ENCODE measurements at places on chromosomes 7 and 10.
A peak's percentile ranks its signal among the peaks of the same experiment; 100 is the strongest.

GRCh38 chr10:78199759-78200158 lies 166.1 kb downstream of the RPS24 start:
- DNase-seq = no peak

DNA sequence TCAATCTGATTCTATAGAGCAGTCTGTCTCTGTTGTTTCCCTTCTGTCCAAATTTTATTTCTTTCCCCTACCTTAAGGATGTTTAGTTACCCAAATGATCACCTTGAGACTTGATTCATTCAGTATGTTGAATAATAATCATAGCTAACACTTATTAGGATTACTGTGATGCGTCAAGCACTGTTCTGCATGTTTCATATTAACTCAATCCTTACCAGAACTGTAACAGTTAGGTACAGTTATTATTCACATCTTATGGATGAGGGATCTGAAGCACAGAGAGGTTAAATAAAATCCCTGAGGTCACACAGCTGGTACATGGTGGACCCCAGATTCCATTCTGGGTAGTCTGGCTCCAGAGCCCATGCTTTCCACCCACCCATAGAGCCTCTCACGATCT lies 97.9 kb upstream of the SAMD8 start:
- DNase-seq = no peak

DNA sequence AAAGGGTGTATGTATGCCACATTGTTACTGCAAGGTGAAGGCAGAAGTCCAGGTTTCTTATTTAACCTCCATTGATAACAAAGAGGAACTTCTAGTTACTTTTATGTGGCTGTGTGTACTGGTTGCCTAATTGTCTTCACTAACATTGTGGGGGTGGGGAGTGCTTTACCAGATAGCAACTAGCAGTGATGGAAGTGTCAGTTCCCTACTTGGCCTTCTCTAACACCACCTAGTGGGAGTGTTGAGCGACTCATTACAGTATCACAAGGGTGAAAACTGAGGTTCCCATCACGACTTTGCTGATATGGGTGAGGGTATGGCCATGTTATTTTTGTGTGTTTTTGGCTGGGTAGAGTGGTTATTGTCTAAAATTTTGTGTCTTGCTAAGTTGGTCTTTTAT lies 274.4 kb downstream of the THSD7A start:
- DNase-seq = no peak

GRCh38 chr7:116194115-116194514 lies 16.2 kb upstream of the TES start:
- DNase-seq = no peak

DNA sequence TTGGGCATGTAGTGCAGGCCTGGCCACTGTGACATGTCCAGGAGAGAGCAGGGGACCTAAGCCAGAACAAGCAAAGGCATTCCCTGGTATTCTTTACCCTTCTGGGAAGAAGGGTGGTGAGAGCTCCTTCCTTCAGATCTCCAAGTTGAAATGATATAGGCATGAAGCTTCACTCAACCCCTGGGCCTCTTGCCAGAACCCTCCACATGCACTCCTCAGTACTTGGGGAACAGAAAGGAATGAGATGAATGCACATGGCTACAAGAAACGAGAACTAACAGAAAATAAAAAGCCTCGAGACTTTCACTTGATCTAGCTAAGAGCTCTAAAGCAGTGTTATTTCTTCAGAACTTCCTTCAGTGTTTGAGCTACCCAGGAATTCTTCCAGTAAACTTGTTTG lies 262.2 kb downstream of the ETV1 start:
- no peak for DNase-seq

GRCh38 chr7:46155367-46155766 lies 234.3 kb upstream of the IGFBP3 start:
- no peak for DNase-seq

DNA sequence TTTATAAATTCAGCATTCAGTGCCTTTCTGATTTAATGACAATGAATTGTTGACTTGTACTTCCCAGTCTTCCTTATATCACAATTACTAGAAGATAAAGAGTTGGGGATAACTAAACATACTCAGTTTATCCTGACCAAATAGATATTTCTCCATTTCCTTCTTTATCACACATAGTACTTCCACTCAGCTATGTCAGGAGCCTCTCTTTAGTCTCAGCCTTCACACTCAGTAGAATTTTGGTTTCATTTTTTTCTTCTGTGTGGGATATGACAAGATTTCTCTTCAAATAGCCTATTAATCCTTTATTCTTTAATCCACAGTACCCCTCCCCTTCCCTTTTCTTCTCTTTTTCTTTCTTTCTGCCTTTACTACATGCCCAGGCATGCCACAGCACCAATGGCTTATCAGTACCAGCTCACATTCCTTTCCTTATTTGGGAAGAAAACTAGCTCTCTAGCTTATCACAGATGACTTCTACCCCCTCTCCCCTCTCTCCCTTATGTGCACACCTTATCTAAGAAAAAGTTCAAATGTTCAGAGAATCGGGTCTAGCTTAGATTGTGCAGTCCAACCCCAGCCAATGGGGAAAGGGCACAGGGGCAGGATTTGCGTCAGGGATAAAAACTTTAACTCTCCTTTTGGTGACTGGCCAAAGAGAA lies 109.0 kb downstream of the PHF14 start:
- no peak for DNase-seq

DNA sequence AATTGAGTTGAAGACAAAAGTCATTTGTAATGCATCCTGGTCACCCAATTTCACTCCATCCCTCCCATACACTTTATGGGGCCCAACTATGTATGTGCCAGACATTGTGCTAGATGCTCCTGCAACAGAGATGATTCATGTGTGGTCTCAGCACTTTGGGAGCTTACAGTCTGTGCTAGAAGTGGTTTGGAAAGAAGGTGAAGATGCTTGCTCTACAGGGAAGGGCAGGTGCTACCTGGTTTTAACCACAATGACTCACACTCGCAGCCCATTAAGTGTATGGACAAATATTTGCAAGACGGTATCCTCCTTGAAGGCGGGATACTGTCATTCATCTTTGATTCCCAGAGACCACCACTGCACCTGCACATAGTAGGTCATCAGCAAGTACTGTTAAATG lies 257.6 kb downstream of the OTUD1 start:
- DNase-seq = no peak

GRCh38 chr10:121595806-121596688 lies 2.2 kb downstream of the FGFR2 start:
- no peak for DNase-seq

DNA sequence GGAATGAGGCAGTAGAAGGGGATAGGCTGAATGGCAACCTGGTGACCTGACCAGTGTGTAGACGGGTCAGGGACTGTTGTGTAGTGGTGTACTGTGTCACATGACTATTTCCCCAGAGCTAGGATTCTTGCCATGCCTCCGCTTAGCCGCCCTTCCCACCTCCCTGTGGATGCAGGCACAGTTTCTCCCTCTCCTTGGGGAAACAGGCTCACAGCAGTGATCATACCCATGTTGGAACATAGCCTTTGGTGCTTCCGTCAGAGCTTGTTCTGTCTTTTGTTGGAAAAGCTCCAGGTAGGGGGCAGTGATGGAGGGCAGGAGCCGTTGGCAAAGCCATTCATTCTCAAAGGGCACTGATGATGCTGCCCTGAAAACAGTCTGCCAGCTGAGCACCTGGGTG lies 44.3 kb downstream of the OGDH start:
- DNase-seq = no peak

GRCh38 chr10:62244088-62244487 lies 24.6 kb downstream of the RTKN2 start:
- DNase-seq = no peak

GRCh38 chr7:18538554-18539250 lies 43.2 kb downstream of the HDAC9 start:
- DNase-seq = no peak

DNA sequence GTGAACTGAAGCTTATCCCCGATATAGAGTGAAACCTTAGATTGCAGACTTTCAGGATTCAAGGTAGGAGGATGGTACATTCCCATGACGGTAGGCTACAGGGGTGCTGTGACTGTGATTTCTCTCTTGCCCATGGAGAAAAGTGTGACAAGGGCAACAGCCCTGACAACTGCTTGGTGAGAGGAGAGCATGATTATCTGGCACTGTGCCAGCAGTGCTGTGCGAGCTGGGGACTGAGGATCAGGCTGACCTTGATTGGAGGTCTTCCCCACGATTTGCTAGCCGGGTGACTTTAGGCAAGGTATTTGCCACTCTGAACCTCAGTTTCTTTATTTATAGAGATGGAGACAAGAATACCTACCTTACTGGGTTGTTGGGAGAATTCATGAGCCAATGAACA lies 229.5 kb downstream of the PTEN start:
- no peak for DNase-seq

GRCh38 chr7:116950889-116951351 lies 2.4 kb upstream of the ST7 start:
- no peak for DNase-seq

GRCh38 chr7:149495785-149496641 lies 1.6 kb downstream of the ZNF746 start:
- no peak for DNase-seq

DNA sequence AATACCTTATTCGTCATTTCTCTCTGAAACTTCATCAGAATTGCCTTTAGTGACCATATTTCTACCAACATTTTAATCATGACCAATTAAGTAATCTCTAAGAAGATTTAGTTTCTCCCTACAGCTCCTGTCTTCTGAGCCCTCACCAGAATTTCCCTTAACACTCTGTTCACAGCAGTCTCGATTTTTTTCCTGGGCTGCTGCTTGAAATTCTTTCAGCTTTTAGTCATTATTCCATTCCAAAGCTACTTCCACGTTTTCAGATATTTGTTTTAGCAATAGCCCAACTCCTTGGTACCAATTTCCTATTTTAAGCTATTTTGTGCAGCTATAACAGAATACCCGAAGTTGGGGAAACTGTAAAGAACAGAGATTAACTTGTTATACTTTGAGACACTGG lies 192.4 kb upstream of the DKK1 start:
- no peak for DNase-seq

GRCh38 chr10:86083206-86083605 lies 283.4 kb downstream of the GRID1 start:
- no peak for DNase-seq

- DNase-seq = no peak
Observed at GRCh38 chr10:64855941-64856340, 1334.7 kb downstream of the REEP3 start.

GRCh38 chr10:8369666-8370065 lies 315.2 kb downstream of the GATA3 start:
- DNase-seq = no peak

DNA sequence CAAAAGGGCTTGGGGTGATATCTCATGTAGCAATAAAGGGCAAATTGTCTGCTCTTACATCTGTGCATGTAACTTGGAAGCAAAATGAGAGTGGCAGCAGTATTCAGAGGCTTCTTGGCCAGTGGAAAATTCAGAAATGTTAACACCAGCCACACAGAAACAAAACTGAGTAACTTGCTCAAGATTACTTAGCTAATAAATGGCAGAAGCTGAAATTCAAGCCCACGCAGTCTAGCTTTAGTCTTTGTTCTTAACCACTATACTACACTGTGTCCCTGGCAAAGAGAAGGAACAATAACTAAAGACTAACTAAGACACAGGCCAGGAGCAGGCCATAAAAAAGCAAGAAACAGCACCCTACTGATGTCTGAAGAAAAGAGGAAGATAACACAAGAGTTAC lies 185.9 kb upstream of the ASAH2 start:
- DNase-seq = no peak

GRCh38 chr7:2471022-2471329 lies 5.2 kb downstream of the GRIFIN start:
- no peak for DNase-seq

DNA sequence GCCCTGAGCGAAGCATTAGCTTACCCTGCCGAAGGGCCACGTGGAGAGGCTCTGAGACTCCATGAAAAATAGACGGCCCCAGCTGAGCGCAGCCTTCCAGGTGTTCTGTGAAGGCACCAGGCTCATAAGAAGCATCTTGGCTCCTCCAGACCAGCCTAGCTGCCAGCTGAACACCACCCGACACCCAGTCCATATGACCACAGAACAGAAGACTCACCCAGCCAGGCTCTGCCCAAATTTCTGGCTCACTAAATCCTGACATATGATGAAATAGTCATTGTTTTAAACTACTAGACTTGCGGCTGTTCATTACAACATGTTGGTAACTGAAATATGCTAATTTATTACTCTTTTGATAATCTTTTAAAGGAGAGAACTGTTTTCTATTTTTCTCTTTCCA lies 99.5 kb upstream of the ABI1 start:
- DNase-seq = no peak

DNA sequence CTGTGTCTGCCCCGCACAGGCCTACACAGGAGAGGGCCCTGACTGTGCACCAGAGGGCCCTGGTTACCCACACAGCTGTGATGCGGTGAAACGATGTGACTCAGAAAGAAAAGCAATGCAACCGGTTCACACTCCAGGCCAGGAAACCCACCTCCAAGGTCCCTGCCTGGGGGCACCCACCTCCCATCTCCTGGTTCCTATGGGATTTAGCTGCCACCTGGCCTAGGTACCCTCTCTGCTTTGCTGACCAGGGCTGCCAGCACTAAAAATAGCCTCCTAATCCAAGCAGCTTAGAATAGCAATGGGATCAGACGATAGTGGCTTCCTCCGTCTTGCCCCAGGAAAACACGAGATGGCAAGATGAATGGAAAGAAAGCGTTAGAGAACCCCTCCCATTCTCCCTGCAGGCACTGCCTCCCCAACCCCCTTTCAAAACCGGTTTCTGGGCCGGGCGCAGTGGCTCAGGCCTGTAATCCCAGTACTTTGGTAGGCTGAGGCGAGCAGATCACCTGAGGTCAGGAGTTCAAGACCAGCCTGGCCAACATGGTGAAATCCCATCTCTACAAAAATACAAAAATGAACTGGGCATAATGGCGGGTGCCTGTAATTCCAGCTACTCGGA lies 12.4 kb downstream of the RBP3 start:
- no peak for DNase-seq

GRCh38 chr10:23379686-23380085 lies 35.1 kb upstream of the C10orf67 start:
- DNase-seq = no peak

- no peak for DNase-seq
Observed at GRCh38 chr7:78141522-78142281, 343.1 kb downstream of the PHTF2 start.

GRCh38 chr7:76352193-76352592 lies 6.6 kb downstream of the YWHAG start:
- no peak for DNase-seq

- no peak for DNase-seq
Observed at GRCh38 chr7:149552799-149553198, 55.2 kb upstream of the ZNF746 start.

GRCh38 chr7:104240401-104240800 lies 32.6 kb upstream of the ORC5 start:
- no peak for DNase-seq

DNA sequence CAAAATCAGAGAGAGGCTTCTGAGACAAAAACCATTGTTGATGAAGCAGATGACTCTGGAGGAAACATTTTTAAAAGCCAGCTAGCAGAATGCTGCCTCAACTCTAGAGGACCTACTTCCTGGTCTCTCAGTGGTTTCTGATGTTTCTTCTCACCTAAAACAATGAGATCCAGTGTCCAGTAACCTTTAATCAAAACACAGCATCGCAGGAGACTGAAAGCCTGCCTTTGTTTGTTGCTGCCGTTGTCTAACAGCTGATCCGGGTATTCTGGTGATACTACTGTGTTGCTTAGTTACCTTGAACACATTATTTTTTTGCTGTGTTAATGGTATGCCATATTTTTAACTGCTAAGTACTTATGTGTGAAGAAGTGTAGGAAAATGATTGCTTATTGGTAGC lies 70.9 kb downstream of the WIPF3 start:
- DNase-seq = no peak

GRCh38 chr7:26101361-26102151 lies 50.4 kb upstream of the NFE2L3 start:
- peak; percentile 23 for DNase-seq

- DNase-seq = no peak
Observed at GRCh38 chr7:151076863-151077704, 3.5 kb downstream of the FASTK start.

GRCh38 chr10:31290386-31290785 lies 28.6 kb upstream of the ZEB1 start:
- DNase-seq = no peak
